GM03348 (cell line): ENCODE measurements at places on chromosomes 11 and 22.

DNA sequence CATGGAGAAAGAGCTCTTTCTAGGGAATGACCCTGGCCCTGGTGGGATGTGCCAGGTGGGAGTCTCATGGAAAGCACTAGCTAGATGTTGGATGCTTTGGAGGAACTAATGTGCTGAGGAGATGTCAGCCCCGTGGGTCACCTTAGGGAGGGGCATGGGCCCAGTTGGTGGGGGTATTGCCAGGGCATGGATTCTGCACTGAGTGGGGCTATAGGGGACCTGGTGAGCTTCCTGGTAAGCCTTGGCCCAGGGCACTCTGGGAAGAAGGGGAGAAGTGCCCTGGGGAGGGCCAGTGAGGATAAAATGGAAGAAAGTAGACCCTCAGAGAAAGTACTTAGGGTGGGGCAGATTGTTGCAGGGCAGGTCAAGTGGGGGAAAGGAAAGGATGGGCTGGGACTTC is 65.2 kb upstream of the SORL1-AS1 start:
- no peak for DNase-seq

DNA sequence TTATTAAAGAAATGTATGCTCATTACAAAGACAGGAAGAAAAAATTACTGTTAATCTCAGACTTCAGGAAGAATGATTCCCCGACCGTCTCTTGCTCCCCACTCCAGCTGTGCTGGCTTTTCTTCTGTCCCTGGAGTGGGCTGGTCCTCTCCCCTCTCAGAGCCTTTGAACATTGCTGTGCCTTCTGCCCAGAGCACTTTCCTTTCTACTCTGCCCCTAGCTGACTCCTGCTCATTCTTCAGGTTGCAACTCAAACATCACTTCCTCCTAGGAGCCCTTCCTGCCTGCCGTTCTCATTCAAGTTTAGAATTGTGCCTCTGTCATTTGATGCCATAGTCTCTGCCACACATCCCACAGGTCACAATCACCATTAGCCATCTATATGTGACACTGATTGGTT is 329.5 kb downstream of the MIAT start:
- no peak for DNase-seq

- no peak for DNase-seq
Measured at GRCh38 chr11:2100361-2101170, 38.6 kb downstream of the IGF2 start.

GRCh38 chr11:120227228-120227852 is 12.6 kb upstream of the POU2F3 start:
- DNase-seq = no peak

GRCh38 chr22:39240831-39241793 is 3.7 kb downstream of the PDGFB start:
- DNase-seq = peak; percentile 69

DNA sequence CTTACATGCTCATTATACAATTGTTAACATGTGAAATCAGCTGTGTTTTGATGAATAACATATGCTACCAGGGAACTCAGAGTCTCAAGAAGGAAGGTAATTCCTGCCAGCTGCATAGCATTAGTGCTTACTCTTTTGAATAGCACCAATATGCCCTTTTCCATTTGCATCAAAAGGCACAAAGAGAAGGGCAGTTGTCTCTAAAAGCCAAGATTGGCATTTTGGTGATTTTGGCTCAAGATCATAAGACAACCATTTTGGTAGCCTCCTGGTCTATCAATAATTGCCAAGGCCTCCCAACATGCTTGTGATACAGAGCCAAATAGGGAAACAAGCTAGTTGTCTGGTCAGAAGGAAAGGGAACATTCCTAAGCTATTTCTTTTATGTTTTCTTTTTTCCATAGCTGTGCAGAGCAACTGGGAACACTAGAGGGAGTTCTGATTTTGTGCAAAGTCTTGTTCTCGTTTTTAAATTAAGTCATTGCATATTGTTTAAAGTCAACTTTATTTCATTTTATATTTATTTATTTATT is 416.7 kb upstream of the CHORDC1 start:
- DNase-seq = no peak
